ENCODE measurements at places on chromosomes 2 and 18.

DNA sequence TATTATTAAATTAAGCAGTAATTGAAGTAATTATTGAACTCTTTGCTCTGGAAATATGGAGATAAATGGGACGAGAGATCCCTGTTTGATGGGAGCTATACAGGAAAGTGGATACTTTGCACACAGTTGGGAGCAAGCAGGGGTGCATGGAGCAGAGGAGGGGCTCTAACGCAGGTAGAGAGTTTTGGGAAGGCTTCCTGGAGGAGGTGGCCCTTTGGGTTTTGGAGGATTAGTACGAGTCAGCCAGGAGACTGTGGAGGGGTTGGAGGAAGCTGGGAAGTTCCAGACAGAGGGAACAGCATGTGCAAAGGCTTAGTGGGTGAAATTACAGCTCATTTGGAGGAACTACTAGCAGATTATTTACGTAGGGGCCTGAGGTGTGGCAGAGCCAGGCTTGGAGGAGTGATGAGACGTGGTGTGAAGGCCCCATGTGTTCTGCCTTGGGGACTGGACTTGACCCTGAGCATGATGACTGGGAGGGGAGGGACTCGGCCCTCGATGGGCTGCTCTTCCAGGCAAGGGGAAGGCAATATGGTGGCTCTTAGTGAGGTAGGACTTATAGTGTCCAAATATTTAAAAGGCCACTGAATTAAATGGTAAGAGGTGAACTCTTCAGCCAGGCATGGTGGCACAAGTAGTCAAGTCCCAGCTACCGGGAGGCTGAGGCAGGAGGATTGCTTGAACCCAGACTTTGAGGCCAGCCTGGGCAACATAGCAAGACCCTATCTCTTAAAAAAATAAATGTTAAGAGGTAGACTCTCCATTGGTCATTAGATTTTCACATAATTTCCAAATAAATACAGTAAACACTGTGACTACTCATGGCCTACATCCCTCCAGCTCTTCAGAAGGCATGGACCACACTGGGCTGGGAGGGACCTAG lies 30.2 kb downstream of the GREB1 start:
- no peak for DNase-seq

GRCh38 chr2:217158928-217159327 lies 299.1 kb upstream of the TNP1 start:
- DNase-seq = no peak

- peak; percentile 94 for DNase-seq
These were observed 29.7 kb downstream of the XDH start for GRCh38 chr2:31384771-31385276.

DNA sequence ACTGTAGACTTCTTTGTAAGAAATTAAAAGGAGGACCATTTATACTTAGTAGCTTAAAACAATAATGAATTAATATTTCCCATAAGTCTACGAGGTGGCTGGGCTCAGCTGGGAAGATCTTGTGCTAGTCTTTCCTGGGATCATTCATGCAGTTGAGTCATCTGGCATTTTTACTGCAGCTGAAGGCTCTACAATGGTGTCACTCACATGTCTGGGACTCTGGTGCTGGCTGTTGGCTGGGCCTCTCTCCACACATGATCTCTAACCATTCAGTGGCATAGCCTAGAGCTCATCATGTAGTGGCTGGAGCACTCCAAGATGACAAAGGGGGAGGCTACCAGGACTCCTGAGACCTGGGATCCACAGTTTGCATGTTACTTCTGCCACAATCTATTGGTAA lies 35.5 kb downstream of the CLASP1 start:
- no peak for DNase-seq

DNA sequence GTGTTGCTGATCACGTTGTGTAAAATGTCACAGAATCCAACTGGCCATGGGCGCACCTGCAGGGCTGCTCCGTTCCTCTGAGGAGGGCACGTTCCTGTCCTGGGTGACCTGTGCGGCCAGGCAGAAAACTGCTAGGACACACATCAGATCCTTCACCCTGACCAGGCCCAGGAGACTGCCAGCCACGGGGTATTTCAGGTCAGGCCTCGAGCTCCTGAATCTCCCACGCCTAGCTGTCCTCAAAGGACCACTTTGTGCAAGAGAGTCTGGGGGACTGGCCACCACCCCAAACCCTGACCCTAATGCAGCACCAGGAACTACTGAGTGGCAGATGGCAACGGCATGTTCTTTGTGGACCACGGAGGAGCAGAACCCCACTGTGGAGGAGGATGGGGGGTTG lies 11.1 kb downstream of the PRLH start:
- DNase-seq = no peak

Data from HFFc6 (cell line).